ENCODE measurements at places on chromosomes 13 and 19.
A peak's percentile ranks its signal among the peaks of the same experiment; 100 is the strongest.

DNA sequence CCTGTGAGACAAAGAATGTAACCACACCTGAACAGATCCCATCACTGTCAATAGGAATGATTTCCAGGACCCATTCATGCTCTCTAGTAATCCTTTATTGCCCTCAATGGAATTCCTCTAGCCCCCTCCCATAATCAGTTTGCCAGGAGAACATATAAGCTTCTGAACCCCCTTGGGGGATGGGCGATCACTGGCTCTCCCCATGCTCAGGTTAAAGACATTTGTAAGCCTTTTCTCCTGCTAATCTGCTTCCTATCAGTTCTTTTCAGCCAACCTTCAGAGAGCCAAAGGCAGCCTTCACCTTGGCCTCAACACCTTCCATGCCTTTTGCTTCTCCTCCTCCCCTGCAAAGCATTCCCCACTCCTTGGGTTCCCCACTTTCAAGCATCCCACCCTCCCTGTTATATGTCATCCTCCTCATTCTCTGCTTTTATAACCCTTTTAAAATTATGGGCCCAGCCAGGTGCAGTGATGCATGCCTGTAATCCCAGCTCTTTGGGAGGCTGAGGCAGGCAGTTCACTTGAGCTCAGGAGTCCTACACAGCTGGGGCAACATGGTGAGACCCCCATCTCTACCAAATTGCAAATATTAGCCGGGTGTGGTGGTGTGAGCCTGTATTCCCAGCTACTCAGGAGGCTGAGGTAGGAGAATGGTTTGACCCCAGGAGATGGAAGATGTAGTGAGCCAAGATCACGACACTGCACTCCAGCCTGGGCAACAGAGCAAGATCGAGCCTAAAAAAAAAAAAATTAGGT, 12.4 kb downstream of the DPRX start:
- peak; percentile 67 for DNase-seq

DNA sequence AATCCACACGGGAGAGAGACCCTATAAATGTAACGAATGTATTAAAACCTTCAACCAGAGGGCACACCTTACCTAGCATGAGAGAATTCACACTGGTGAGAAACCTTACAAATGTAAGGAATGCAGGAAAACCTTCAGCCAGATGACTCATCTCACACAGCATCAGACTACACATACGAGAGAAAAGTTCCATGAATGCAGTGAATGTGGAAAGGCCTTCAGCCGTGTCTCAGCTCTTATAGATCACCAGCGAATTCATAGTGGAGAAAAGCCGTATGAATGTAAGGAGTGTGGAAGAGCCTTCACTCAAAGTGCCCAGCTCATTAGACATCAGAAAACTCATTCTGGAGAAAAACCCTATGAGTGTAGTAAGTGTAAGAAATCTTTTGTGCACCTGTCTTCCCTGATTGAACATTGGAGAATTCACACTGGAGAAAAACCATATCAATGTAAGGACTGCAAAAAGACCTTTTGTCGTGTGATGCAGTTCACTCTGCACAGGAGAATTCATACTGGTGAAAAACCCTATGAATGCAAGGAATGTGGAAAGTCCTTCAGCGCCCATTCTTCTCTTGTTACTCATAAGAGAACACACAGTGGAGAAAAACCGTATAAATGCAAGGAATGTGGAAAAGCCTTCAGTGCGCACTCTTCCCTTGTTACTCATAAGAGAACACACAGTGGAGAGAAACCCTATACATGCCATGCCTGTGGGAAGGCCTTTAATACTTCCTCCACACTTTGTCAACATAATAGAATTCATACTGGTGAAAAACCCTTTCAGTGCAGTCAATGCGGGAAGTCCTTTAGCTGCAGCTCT, 16.0 kb downstream of the ZNF582 start:
- DNase-seq, result peak; percentile 26

GRCh38 chr13:61695147-61695546, 279.5 kb upstream of the PCDH20 start:
- no peak for DNase-seq

- no peak for DNase-seq
These were observed 13.4 kb upstream of the NALCN start for GRCh38 chr13:101429733-101430132.

DNA sequence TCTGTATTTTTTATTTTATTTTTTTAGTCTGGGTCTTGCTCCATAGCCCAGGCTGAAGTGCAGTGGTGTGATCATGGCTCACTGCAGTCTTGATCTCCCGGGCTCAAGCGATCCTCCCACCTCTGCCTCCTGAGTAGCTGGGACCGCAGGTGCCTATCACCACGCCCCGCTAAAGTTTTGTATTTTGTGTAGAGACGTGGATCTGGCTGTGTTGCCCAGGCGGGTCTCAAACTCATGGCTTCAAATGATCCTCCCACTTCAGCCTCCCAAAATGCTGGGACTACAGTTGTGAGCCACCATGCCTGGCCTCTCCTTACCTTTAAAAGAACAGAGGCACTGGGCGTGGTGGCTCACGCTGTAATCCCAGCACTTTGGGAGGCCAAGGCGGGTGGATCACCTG, 4.2 kb upstream of the MAG start:
- DNase-seq, result no peak

DNA sequence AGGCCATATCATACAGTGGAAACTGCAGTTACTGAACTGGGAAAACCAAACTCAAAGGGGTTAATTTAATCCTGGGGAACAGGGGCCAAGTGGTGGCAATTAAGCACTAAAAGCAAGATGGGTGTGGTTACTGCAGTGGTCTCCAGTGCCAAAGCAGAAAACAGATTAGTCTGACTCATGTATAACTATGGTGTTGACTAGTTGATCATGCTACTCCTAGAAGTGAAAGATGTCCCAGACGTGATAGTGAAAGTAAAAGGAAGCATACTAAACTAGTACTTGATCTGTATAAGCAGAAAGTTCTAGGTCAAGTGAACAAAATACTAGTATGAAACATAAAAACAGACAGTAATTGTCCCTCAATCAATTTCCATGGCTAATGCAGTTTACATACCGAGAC, 360.0 kb upstream of the SLITRK5 start:
- DNase-seq, result no peak

GRCh38 chr19:11198769-11199424, 1.6 kb upstream of the KANK2 start:
- no peak for DNase-seq

- DNase-seq, result no peak
These were observed 489.7 kb downstream of the RFC3 start for GRCh38 chr13:34307607-34308006.

DNA sequence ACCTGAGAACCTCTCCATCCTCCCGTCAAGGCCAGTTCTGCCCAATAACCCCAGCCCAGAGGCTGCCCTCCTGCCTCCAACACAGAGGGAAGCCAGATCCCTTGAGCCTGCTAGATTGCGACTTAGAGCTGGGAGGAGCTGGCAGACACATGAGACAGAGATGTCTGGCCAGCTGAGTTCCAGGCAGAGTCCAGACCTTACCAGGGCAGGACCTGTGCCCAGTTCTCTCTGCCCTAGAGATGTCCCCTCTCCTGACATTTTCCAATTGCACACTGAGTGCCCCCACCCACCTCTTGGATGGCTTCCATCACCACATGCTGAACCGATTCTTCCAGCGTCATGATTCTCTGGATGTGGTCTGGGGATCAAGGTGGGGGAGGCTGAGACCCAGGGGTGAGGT, 3.0 kb downstream of the HOOK2 start:
- no peak for DNase-seq

DNA sequence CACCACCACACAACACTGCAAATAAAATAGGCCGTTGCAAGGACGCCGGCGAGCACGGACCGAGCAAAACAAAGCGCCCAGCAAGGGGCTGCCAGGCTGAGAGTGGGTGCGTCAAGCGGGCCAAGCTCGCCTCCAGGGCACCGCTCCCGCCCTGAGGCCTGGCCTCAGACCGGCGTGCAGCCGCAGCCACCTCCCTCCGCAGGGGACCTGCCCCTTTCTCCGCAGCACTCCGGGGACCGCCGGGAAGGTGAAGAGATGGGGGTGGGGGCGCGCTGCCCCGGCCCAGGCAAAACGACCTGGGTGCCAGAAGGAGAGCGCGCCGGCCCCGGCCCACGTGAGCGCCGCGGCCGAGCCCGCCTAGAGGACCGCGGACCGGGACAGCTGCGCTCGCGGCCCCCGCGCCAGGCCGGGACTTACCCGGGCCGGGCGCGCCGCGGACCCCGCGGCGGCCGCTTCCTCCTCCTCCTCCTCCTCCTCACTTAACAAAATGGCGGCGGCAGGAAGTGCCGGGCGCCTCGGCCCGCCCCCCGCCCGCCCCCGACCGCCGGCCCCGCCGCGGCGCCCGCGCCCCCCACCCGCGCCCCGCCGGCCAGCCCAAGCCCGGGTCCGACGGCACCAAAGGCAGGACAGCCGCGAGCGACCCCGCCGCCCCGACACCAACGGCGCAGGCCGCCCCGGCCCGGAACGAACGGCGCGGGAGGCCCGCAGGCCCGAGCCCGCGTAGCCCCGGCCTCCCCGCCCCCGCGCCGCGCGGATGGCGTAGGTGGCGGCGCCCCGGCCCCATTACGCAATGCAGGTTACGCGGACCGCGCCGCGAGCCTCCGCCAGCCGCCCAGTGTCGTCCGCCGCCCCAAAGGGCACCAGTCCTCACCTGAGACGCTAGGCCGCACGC, 674 bp downstream of the BRD4 start:
- DNase-seq, result peak; percentile 55

- DNase-seq, result no peak
These were observed 330.2 kb downstream of the KLF12 start for GRCh38 chr13:73803997-73804396.

GRCh38 chr13:50594276-50595051, 249.0 kb downstream of the DLEU7 start:
- DNase-seq, result peak; percentile 48

GRCh38 chr13:91346062-91346461, 1.4 kb upstream of the MIR17HG start:
- no peak for DNase-seq

- no peak for DNase-seq
These were observed 17.5 kb upstream of the SHC2 start for GRCh38 chr19:478236-478903.

- no peak for DNase-seq
These were observed 156.3 kb downstream of the SLITRK5 start for GRCh38 chr13:87827479-87827878.

DNA sequence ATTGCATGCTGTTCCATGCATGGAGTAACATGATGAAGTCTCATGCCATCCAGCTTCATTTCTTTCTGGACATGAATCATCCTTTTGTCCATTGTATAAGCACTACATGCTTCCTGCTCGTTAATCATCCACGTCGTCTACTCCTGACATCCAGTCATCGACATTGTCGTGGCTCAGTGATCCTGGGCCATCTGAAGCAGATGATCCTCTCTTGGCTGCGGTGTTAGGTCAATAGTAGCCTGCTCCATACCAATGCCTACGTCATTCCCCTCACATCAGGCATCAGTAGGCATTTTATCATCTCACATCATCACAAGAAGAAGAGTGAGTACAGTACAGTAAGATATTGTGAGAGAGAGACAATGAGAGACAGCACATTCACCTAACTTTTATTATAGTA, 7.9 kb upstream of the MYO16 start:
- no peak for DNase-seq

DNA sequence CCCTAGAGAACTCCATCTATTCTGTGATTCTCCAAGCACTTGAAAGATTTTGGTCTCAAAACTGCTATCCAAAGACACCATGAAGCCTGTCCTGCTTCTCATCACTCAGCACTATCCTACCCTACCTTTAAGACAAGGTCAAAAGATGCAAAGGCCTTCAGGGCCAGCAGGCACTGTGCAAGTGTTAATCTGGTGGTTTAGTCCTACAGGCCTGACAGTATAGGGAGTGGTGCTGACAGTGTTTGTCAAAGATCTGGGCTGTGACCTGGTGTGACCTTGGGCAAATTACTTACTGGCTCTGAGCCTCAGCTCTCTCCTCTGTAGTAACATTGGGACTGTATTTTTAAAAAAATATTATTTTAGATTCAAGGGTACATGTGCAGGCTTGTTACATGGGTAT, 28.0 kb downstream of the SIAH3 start:
- no peak for DNase-seq

- no peak for DNase-seq
These were observed 38.0 kb upstream of the TEX29 start for GRCh38 chr13:111282425-111282824.

DNA sequence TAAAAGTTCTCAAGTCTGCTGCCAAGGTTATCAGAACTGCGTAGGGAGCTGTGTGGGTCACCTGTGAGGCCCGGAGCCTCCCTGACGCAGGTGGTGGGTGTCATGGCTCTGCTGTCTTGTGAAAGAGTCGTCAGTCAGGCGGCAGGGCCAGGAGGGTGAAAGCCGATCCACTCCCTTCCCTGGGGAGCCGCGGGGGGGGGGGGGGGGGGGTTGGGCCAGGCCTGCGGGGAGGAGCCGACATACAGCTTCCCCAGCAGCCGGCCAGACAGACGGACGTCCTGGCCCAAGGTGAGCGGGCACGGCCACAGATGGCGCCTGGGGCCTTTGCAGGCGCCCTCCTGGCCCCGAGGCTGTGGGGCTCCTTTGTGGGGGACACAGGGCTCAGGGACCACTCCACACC, 12.4 kb downstream of the SBNO2 start:
- DNase-seq, result no peak

- no peak for DNase-seq
These were observed 345.6 kb downstream of the SPRY2 start for GRCh38 chr13:79995334-79995733.

DNA sequence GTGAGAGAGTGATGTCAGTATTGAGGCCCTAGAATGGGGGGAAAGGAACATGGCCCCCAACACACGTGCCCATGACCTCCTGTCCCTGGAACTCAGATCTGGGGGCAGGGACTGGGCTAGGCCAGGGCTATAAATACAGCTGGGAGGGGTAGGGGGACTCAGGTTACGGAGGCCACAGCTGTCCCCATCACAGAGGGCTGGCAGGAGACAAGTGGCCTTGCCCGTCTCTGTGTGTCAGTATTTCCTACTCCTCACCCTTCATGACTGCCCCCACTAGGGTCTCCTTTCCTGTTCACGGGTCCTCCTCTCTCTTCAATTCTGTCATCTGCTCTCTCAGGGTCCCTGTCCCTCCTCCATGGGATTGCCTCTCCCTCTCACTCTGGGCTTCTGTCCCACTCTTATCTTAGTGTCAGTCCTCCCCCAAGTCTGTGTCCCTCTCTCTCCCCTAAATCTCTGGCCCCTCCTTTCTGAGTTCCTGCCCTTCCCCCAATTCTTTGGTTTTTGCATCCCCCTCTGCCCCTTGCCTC, 687 bp upstream of the HRC start:
- DNase-seq, result peak; percentile 37

GRCh38 chr19:51772977-51773376, 12.0 kb downstream of the FPR2 start:
- DNase-seq, result peak; percentile 3

- DNase-seq, result peak; percentile 92
These were observed 10.4 kb upstream of the TYK2 start for GRCh38 chr19:10390652-10391286.

GRCh38 chr19:38941979-38942378, 11.2 kb downstream of the MRPS12 start:
- DNase-seq, result no peak

- no peak for DNase-seq
These were observed 832.3 kb downstream of the PCDH17 start for GRCh38 chr13:58463841-58464240.

DNA sequence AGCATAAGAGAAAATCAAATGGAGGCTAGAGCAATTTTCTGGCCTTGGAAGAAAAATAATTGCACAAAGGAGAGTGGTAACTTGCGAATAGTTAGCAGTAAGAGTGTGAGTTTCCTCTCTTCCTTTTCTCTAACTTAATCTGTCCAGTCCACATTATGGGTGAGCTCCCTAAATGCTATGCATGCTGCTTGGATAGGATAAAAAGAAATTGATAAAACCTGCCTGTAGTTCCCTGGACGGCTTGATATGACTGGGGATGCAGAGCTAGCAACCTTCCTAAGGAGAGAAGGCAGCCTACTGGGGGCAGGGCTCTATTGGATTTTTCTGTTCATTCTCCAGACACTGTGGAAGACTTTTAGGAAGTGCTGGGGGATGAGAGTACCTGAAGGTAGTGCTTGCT, 311.3 kb downstream of the LMO7 start:
- DNase-seq, result no peak
